ENCODE measurements at places on chromosomes 3 and 15.

- H3K27me3 ChIP-seq = no peaks in the 10 kb centered on the region
- H3K4me1 ChIP-seq = peaks cover 3% of the 10 kb centered on the region
- peaks cover 4% of the 10 kb centered on the region for H3K36me3 ChIP-seq
- no peak overlapping the region for H3K4me3 ChIP-seq
- no peak overlapping the region for H3K27ac ChIP-seq
Measured at GRCh38 chr3:16406166-16406565, 107.3 kb downstream of the RFTN1 start.

DNA sequence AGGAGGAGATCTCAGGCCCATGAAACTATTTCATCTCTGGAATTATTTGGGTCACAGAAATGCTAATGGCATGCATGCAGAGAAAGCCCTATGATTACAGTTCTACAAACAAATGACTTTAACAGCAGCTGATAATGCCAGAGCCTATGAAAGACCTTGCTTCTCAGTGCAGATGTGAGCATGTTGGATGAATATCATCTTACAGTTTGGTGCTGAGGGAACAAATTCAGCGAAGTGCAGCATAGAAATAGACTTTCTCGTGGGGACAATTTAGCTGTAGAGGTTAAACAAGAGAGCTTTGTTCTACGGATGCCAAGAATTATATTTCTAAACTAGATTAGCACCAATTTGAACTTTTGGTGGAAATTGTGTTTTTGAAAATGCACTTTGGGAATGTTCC lies 27.7 kb downstream of the PTX3 start:
- no peak for DNase-seq
- H3K27me3 ChIP-seq = no peaks in the 10 kb centered on the region
- H3K4me1 ChIP-seq = no peaks in the 10 kb centered on the region
- H3K4me3 ChIP-seq = no peak overlapping the region

- H3K4me3 ChIP-seq = no peak overlapping the region
- DNase-seq = peak; percentile 55
- H3K27ac ChIP-seq = no peak overlapping the region
- no peaks in the 10 kb centered on the region for H3K4me1 ChIP-seq
Measured at GRCh38 chr3:106083207-106083606, 214.4 kb upstream of the CBLB start.

- no peak overlapping the region for H3K4me3 ChIP-seq
- no peaks in the 10 kb centered on the region for H3K36me3 ChIP-seq
- no peaks in the 10 kb centered on the region for H3K27me3 ChIP-seq
- H3K4me1 ChIP-seq = no peaks in the 10 kb centered on the region
- H3K27ac ChIP-seq = no peak overlapping the region
- DNase-seq = no peak
Measured at GRCh38 chr3:59798372-59799086, 748.7 kb upstream of the CFAP20DC start.

DNA sequence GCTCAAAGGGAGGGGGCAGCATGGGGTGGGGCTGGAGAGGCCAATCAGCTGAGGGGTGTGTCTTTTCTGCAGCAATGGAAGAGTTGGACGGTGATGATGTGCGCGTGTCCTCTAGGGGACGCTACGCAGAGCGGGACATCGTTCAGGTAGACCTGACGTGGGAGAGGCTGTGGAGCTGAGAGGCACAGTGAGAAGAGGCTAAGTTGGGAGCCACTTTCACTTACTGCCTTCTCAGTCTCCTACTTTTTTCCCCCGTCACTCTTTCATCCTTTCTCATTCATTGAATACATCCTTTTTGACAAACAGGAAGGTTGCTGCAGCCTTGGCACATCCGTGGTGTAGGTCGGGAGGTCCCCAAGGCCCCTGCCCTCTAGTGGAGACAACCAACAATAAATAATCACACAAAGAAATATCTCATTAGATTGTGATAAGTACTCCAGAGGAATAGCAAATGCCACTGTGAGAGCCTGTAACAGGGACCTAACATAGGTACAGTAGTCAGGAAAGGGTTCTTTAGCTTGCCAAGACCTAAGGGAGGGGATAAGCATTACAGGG lies 4.4 kb upstream of the BRPF1 start:
- H3K27me3 ChIP-seq = no peaks in the 10 kb centered on the region
- H3K4me1 ChIP-seq = no peaks in the 10 kb centered on the region
- no peak overlapping the region for H3K27ac ChIP-seq
- H3K4me3 ChIP-seq = no peak overlapping the region

DNA sequence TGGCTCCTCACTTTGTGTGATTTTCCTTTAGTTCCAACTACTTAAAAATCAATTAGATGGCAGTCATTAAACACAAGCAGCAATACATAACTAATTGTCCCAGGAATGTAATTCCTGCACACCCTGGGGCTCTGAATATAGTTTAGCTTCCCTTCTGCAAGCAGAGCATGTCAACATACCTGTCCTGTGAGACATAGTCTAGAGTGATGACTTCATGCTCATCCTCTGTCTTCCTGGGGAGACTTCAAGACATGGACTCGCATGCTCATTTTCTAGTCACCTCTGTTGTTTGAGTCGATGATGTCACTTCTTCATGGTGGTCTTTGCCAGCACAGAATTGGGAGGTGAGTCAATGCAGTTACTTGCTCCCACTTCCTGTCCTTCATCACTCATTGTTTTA lies 15.7 kb downstream of the C3orf52 start:
- no peak overlapping the region for H3K4me3 ChIP-seq
- H3K4me1 ChIP-seq = no peaks in the 10 kb centered on the region
- no peaks in the 10 kb centered on the region for H3K36me3 ChIP-seq
- no peak for DNase-seq
- no peaks in the 10 kb centered on the region for H3K27me3 ChIP-seq

- no peaks in the 10 kb centered on the region for H3K27me3 ChIP-seq
- H3K4me3 ChIP-seq = no peak overlapping the region
- H3K27ac ChIP-seq = no peak overlapping the region
- H3K36me3 ChIP-seq = peaks cover 9% of the 10 kb centered on the region
- H3K4me1 ChIP-seq = no peaks in the 10 kb centered on the region
Measured at GRCh38 chr15:49313650-49314049, 109.4 kb upstream of the FGF7 start.

DNA sequence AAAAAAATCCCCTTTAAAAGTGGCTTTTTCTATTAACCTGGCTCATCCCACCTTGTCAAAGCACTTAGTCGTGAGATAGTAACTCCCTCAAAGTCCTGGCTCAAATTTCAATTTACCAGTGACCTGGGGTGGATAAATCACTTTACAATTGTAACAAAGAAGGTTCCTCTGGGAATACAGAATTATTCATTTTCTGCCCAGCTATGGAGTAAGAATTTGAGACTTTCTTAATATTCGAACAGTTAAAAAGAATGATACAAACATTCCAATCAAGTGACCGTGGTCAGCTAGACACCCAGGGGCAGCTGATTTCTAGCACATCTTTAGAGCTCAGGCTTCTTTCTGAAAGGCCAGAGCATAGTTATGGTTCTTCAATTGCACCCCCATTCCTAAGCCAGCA lies 291.0 kb upstream of the TGFBR2 start:
- H3K27me3 ChIP-seq = no peaks in the 10 kb centered on the region
- DNase-seq = no peak
- H3K4me3 ChIP-seq = no peak overlapping the region

- H3K4me3 ChIP-seq = no peak overlapping the region
- H3K27ac ChIP-seq = no peak overlapping the region
- no peaks in the 10 kb centered on the region for H3K4me1 ChIP-seq
- DNase-seq = no peak
Measured at GRCh38 chr3:17103579-17103978, 218.8 kb downstream of the PLCL2 start.

GRCh38 chr15:57705746-57706404 lies 639 bp upstream of the POLR2M start:
- H3K4me3 ChIP-seq = no peak overlapping the region
- peak; percentile 46 for DNase-seq
- H3K27ac ChIP-seq = peak overlapping the region; percentile 80
- H3K36me3 ChIP-seq = peaks cover 2% of the 10 kb centered on the region
- H3K4me1 ChIP-seq = no peaks in the 10 kb centered on the region
- no peaks in the 10 kb centered on the region for H3K27me3 ChIP-seq

GRCh38 chr15:85897207-85897894 lies 102.6 kb upstream of the KLHL25 start:
- no peaks in the 10 kb centered on the region for H3K27me3 ChIP-seq
- H3K36me3 ChIP-seq = no peaks in the 10 kb centered on the region
- H3K27ac ChIP-seq = no peak overlapping the region
- H3K4me1 ChIP-seq = no peaks in the 10 kb centered on the region
- peak; percentile 37 for DNase-seq
- H3K4me3 ChIP-seq = no peak overlapping the region

GRCh38 chr3:40764747-40765146 lies 240.0 kb downstream of the ZNF621 start:
- no peak for DNase-seq
- H3K4me1 ChIP-seq = no peaks in the 10 kb centered on the region
- no peaks in the 10 kb centered on the region for H3K27me3 ChIP-seq
- H3K27ac ChIP-seq = no peak overlapping the region

GRCh38 chr3:128559486-128560225 lies 66.7 kb upstream of the GATA2 start:
- H3K27ac ChIP-seq = no peak overlapping the region
- H3K4me1 ChIP-seq = peaks cover 2% of the 10 kb centered on the region
- no peaks in the 10 kb centered on the region for H3K36me3 ChIP-seq
- DNase-seq = no peak
- no peak overlapping the region for H3K4me3 ChIP-seq
- no peaks in the 10 kb centered on the region for H3K27me3 ChIP-seq

GRCh38 chr3:73697020-73697419 lies 72.3 kb upstream of the PDZRN3 start:
- H3K36me3 ChIP-seq = no peaks in the 10 kb centered on the region
- H3K27ac ChIP-seq = no peak overlapping the region
- no peak for DNase-seq
- H3K4me1 ChIP-seq = no peaks in the 10 kb centered on the region

DNA sequence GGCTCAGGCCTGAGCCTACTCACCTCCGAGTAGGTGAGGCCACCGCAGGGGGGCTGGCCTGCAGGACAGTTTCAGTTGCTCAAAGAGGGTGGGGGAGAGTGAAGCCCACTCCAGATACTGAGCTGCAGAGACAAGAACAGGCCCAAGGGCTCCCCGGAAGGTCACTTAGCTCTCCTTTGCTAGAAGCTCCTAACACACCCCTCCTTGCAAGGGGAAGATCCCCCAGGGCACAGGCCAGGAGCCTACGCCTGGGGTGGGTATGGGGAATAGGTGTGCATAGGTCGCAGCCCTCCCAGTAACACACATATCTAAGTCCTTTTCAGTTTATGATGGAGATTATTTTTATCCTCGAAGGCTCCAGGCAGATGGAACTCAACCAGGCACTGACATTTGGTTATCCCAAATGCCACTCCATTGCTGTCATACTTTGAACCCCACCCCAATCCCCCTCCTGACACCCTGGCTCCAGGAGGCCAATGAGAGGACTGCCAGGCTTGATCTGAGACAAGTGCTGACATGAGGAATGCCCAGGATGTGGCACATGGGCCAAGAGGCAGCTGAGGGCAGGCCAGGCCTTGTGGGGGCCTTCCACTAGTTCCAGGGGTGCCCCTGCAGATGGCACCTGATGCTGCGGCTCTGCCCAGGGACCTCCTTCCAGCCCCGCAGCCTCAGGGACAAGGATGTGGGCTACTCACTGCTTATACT lies 1.1 kb upstream of the MUSTN1 start:
- H3K27ac ChIP-seq = no peak overlapping the region

DNA sequence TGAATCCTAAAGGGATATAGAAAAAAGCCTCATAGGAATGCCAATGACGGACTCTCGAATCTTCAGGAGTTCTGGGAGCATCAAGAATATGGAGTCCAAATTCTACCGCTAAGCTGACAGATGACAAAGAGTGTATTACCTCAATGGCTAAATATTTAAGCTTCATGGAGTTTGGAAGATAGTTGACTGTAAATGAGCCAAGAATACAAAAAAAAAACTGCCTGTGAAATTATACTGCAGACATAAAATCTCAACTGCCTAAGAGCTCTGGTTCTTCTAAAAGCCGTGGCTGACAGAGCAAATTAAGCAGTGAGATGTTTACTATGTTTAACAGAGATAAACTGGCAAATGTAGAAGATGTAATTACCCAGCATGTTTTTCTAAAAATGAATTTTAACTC lies 140.0 kb downstream of the GADL1 start:
- no peaks in the 10 kb centered on the region for H3K4me1 ChIP-seq
- no peak for DNase-seq
- no peak overlapping the region for H3K4me3 ChIP-seq
- H3K36me3 ChIP-seq = no peaks in the 10 kb centered on the region
- no peaks in the 10 kb centered on the region for H3K27me3 ChIP-seq

GRCh38 chr3:10941972-10942371 lies 50.6 kb upstream of the SLC6A1 start:
- H3K4me1 ChIP-seq = no peaks in the 10 kb centered on the region
- H3K36me3 ChIP-seq = no peaks in the 10 kb centered on the region
- no peak overlapping the region for H3K4me3 ChIP-seq
- H3K27ac ChIP-seq = no peak overlapping the region
- peaks cover 2% of the 10 kb centered on the region for H3K27me3 ChIP-seq
- DNase-seq = no peak

- H3K4me3 ChIP-seq = no peak overlapping the region
- H3K36me3 ChIP-seq = no peaks in the 10 kb centered on the region
- H3K4me1 ChIP-seq = no peaks in the 10 kb centered on the region
- no peaks in the 10 kb centered on the region for H3K27me3 ChIP-seq
Measured at GRCh38 chr15:60935130-60935529, 294.0 kb downstream of the RORA start.

DNA sequence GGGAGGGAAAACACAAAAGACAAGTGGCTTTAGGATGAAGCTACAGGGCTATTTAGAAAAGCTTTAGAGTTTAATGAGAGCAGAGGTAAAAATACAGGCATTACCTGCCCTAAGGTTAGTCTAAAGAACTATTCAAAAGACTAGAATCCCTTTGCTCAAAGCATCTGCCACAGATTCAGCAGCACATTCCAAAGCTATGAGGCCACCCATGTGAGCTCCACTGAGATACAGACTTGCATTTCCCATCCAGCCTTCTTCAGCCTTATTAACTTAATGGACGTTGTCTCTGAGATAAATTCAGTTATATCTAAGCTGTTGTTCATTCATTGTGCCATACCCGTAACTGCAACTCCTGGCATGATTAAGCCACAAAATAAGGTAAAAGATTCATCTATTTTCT lies 25.4 kb downstream of the CXCR6 start:
- H3K36me3 ChIP-seq = peaks cover 51% of the 10 kb centered on the region
- H3K27me3 ChIP-seq = no peaks in the 10 kb centered on the region
- no peak overlapping the region for H3K27ac ChIP-seq
- no peak overlapping the region for H3K4me3 ChIP-seq
- no peaks in the 10 kb centered on the region for H3K4me1 ChIP-seq

GRCh38 chr15:40032125-40032839 lies 6.7 kb downstream of the SRP14 start:
- H3K36me3 ChIP-seq = peaks cover 46% of the 10 kb centered on the region
- no peak for DNase-seq
- no peak overlapping the region for H3K27ac ChIP-seq
- peaks cover 7% of the 10 kb centered on the region for H3K4me1 ChIP-seq

DNA sequence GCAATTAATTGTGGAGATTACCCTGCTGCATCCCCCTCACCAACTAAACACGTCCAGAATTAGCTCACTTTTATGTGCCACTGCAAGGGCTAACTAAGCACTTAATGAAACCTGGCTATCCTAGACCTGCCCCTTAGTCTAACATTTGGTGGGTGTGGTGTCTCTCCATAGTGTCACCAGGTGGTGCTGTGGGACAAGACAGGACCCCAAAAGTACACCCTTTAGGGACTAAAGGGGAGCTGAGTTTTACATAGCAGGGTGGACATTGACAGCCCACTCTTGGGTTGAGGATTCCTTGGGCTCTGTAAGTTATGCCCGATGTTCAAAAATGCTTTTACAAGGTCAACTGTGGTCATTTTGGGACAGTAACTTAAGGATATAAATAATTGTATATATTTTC lies 5.7 kb downstream of the DUT start:
- peak; percentile 16 for DNase-seq
- H3K36me3 ChIP-seq = peaks cover 11% of the 10 kb centered on the region
- no peak overlapping the region for H3K4me3 ChIP-seq
- no peaks in the 10 kb centered on the region for H3K4me1 ChIP-seq
- H3K27ac ChIP-seq = no peak overlapping the region

GRCh38 chr15:41853831-41854230 lies 15.2 kb downstream of the PLA2G4B start:
- H3K4me1 ChIP-seq = no peaks in the 10 kb centered on the region
- DNase-seq = no peak
